ENCODE measurements at places on chromosomes 16 and 17. TPM values are rescaled to one million over a fixed set of nuclear protein-coding genes. Genes with fewer than 3 reads are reported as not detected.

Gene KRTAP2-2
- total RNA-seq, result not detected

Gene SKAP1
- 0.62 TPM for total RNA-seq

Gene NTN1
- total RNA-seq, result 1.1 TPM

Gene CTRB1
- total RNA-seq, result not detected

Gene EVPLL
- not detected for total RNA-seq

Gene STX8
- total RNA-seq, result 42.9 TPM

Gene CES5A
- total RNA-seq, result 0.16 TPM

Gene KREMEN2
- total RNA-seq, result not detected

Gene ALOX12B
- 1.4 TPM for total RNA-seq

Gene CCL17
- total RNA-seq, result not detected

Gene CCL16
- not detected for total RNA-seq
